ENCODE measurements at places on chromosomes 13 and 19.

GRCh38 chr19:30361721-30362120 is 10.5 kb upstream of the ZNF536 start:
- DNase-seq = no peak

DNA sequence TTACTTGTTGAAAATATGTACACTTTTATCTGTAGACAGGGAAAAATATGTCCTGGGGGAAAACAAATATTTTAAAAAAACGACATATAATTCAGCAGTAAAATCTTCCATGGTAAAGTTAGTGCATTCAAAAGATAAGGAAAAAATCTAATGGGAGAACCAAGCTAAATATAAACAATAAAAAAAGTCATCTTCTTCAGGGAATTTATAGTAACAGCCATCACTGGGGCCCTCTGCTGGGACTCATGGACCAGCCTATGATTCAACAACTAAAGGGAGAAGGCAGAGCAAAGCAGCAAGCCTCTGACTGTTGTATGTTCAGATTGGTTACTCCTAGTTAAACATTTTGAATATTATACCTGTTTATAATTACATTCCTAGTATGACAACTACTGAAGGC is 93.0 kb downstream of the ITGBL1 start:
- no peak for DNase-seq

GRCh38 chr13:45441633-45442032 is 23.1 kb upstream of the COG3 start:
- DNase-seq = peak; percentile 84

DNA sequence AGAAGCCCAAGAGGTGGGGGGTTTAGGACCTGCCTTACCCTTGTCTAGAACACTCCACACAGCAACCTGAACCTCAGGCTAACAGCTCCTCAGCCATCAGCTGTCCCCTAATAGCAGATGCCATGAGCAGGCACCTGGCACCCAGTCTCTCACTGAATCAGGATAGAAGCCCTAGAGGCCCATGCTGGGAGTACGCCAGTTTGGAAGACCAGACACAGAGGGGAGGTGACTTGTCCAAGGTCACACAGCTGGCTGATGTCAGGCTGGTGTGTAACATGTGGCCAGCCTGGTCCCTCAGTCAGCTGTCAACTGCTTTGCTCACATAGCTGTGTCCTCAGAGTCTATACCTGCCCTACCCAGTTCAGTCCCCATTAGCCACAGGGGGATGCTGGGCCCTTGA is 12.8 kb upstream of the SAMD1 start:
- DNase-seq = no peak

GRCh38 chr13:49521224-49521623 is 25.5 kb downstream of the PHF11 start:
- DNase-seq = no peak

DNA sequence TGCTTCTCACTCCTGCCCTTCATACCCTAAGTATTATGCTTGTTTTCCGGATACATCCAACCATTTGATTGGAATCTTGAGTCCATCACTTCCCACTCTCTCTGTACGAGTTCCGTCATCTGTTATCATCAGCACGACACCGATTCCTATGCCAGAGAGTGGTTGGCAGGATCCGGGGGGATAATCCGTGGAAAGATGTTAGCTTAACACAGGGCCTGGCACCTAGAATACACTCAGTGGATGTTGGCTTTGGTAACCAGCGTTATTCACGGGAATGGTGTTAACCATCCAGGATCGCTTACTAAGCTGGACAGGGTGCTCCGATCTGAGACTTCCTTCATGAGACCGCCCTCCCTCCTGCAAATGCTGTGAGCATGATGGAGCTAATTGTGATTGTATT is 12.4 kb downstream of the VSTM2B start:
- DNase-seq = no peak

GRCh38 chr19:9986787-9987281 is 23.5 kb downstream of the COL5A3 start:
- DNase-seq = no peak
